Mammary epithelial cell (primary cell): ENCODE measurements at places on chromosomes 16 and 17.
A peak's percentile ranks its signal among the peaks of the same experiment; 100 is the strongest.

GRCh38 chr16:3074860-3075522, 9.6 kb downstream of the IL32 start:
- DNase-seq = no peak

DNA sequence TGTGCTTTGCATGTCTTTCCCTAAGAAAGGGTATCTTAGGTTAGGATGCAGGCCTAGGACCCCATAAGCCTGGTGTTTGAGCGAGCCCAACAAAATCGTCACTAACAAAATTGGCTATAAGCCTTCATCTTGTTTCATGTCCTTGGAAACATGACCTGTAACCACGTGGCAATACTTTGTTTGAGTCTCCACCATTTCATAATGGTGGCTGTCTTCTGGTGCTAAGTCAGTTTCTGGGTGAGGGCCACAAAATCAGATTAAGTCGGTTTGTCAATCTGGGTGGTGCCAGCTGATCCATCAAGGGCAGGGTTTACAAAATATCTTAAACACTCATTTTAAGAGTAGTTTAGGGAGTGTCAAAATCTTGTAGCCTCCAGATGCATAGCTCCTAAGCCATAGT, 33.0 kb downstream of the C16orf54 start:
- no peak for DNase-seq

DNA sequence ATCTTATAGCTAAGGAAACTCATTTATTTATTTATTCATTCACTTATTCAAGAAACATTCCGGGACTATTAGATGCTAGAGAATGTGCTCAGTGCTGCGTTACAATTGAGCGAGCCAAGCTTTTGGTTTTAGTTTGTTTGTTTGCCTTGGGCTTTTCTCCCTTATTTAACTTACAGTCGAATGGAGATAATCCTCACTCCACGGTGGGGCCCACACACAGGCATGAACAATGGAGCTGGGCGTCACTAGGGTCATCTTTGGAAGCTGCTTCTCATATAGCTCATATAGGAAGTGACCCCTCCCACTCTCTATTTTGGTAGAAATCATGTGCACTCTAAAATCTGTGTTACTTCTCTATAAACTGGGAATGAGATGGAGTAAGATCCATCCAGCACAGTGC, 210.0 kb downstream of the TMEM114 start:
- no peak for DNase-seq

GRCh38 chr16:79047337-79047736, 553.2 kb downstream of the MAF start:
- DNase-seq = no peak

GRCh38 chr17:75895370-75896155, 1.2 kb downstream of the TRIM65 start:
- DNase-seq = no peak

DNA sequence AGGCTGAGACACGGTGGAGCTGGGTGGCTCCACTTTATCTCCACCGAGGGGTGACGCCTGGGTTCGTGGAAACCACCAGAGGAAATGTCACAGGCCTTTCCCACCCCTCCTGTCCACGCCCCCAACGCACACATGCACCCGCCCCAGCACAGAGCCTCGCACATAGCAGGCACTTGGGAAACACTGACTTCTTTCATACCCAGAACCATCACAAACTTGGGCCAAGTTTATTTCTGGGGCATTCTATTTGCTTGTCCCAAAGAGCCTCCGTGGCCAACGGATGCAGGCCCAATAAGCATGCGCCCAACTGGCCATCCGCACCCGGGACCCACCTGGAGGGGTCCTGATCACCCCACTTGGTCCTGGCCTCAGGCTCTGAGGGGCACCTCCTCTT, 3.3 kb downstream of the BCAR1 start:
- DNase-seq = no peak

GRCh38 chr17:50447870-50448595, 20.6 kb downstream of the CHAD start:
- no peak for DNase-seq

DNA sequence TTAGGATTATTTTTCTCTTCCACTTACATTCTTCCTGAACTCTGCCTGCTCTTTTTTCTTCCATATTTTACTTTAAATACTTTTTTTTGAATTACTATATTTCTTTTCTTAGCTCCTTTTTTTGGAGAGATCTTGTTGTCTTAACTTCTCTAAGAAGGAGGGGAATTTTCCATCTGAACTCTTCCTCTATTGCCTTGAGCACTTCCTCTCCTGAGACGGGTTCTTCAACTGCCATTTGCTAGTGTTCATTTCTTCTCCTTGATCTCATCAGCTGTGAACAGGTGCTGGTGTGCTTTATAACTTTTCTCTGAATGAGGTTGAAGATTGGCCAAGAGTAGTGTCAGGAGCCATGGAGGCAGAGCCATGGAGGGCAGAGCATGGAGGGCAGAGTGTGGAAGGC, 15.1 kb upstream of the CD300LD start:
- no peak for DNase-seq

GRCh38 chr17:2233441-2233947, 70.1 kb downstream of the SMG6 start:
- DNase-seq = no peak

- DNase-seq = peak; percentile 76
These were observed 982 bp upstream of the NEURL4 start for GRCh38 chr17:7329997-7330637.

- DNase-seq = no peak
These were observed 703.8 kb downstream of the CDH8 start for GRCh38 chr16:61332461-61332860.

DNA sequence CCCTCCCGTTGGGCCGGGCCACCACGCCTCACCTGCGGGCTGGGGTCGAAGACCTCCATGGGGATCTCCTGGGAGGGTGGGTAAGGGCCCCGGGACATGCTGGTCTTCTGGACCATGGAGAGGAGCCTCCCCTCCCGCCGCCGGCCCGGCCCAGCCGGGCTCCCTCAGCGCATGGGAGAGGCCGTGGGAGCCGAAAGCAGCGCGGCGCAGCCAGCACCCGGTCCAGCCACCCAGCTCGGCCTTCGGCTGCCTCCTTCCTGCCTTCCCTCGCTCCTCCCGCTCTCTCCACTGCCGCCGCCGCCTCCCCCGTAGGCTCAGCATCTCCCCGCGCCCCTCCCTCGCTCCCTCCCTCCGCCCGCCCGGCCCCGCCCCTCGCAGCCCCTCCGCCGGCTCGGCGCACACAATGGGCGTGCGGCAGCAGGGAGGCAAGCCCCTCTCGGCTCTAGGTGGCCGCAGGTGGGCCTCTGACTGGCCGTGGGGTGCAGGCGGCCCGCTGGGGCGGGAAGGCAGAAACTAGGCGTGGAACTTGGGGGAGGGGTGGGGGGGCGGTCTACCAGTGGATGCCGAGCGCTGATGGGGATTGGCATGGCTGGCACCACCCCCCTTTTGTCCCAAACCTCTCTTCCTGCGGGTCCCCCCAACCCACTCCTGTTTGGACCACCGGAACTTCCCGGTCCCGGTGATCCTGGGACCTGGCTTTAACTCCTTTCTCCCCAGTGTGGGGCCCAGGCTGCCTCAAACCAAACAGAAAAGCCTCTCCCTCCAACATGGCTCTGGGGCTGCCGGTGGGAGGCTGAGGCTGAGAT, at the start of gene CACNB1:
CACNB1 (minus strand) TSS at position 290 of the 806 bp plus-strand sequence; CDS start at position 116, 174 bp downstream.
- DNase-seq = peak; percentile 66

DNA sequence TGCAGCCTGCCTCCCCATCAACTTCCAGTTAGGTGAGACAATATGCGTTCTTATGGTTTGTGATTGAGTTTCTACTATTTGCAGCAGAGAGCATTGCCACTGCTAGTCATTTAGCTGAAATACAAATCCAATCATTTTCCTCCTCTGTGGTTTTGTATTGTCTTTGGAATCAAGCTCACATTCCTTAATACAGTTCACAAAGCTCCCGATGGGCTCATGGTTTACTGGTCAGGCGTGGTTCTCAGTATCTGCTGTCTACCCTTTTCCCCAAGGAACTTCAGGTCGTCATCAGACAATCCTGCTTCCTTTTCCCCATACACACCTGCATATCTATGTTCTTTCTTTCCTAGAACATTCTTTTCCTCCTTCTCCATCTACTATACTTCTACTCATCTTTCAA, 69.6 kb upstream of the GAS7 start:
- no peak for DNase-seq

DNA sequence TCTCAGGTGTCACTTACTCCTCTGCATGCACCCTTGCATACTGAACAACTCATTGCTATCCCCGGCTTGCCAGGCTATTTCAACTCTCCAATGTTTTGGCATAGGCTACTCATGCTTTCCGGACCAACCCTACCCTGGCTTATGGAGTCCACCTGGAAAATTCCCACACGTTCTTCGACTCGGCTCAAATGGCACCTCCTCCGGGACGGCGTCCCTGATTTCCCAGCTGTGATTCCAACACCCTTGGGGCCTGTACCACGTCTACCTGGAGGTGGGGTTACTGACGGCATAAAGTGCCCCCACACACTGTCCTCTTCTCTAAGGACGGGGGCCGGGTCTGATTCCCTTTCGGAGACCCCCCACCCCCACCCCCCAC, 498 bp downstream of the SMYD4 start:
- peak; percentile 39 for DNase-seq

- DNase-seq = no peak
These were observed 24.9 kb upstream of the CLEC18A start for GRCh38 chr16:69926241-69926640.

DNA sequence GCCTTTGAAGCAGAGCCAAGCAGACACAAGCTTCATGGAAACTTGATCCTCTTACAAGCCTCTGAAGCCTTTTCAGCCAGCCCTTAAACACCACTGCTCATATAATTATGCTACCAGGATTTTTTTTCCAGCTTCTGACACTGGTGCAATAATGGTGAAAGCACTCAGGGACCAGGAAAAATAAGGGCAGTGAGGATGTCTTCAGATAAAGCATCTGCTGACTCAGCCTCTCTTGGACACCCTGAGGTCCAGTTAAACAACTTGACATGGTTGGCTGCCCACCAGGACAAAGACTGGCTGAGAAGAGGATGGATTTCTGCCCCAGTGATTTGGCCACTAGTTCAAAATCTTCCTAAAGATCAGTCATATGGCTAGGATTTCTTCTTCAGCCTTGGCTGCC, 124.2 kb upstream of the N4BP1 start:
- no peak for DNase-seq

DNA sequence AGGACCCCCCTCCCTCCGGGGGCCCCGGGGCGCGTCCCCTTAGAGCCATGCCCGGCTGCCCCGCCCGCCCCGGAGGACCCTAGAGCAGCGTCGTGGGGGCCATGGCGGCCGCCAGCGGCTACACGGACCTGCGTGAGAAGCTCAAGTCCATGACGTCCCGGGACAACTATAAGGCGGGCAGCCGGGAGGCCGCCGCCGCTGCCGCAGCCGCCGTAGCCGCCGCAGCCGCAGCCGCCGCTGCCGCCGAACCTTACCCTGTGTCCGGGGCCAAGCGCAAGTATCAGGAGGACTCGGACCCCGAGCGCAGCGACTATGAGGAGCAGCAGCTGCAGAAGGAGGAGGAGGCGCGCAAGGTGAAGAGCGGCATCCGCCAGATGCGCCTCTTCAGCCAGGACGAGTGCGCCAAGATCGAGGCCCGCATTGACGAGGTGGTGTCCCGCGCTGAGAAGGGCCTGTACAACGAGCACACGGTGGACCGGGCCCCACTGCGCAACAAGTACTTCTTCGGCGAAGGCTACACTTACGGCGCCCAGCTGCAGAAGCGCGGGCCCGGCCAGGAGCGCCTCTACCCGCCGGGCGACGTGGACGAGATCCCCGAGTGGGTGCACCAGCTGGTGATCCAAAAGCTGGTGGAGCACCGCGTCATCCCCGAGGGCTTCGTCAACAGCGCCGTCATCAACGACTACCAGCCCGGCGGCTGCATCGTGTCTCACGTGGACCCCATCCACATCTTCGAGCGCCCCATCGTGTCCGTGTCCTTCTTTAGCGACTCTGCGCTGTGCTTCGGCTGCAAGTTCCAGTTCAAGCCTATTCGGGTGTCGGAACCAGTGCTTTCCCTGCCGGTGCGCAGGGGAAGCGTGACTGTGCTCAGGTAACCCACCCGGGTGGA, 759 bp downstream of the ALKBH5 start:
- DNase-seq = peak; percentile 37

- no peak for DNase-seq
These were observed 118.3 kb downstream of the C16orf95 start for GRCh38 chr16:87198881-87199280.

- peak; percentile 82 for DNase-seq
These were observed 1.4 kb downstream of the HAGHL start for GRCh38 chr16:728131-728889.

- DNase-seq = no peak
These were observed 188.6 kb downstream of the C16orf78 start for GRCh38 chr16:49562228-49562627.

DNA sequence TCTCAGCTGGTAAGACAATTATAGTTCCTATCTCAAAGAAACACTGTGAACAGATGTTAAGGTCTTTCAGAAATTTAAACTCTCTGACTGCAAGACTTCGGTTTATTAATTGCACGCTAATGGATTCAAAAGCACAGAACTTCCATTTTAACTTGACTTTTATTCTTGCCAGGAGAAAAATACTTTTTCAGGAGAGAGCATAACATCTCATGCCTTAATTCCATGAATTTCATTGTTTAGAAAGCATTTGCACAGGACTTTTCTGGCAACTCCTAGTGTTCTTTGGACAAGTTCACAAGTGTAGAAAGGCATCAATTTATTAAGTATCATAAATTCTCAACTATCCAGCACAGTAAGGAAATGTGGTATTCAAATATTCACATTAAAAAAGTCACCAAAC, 22.4 kb downstream of the STX8 start:
- no peak for DNase-seq

DNA sequence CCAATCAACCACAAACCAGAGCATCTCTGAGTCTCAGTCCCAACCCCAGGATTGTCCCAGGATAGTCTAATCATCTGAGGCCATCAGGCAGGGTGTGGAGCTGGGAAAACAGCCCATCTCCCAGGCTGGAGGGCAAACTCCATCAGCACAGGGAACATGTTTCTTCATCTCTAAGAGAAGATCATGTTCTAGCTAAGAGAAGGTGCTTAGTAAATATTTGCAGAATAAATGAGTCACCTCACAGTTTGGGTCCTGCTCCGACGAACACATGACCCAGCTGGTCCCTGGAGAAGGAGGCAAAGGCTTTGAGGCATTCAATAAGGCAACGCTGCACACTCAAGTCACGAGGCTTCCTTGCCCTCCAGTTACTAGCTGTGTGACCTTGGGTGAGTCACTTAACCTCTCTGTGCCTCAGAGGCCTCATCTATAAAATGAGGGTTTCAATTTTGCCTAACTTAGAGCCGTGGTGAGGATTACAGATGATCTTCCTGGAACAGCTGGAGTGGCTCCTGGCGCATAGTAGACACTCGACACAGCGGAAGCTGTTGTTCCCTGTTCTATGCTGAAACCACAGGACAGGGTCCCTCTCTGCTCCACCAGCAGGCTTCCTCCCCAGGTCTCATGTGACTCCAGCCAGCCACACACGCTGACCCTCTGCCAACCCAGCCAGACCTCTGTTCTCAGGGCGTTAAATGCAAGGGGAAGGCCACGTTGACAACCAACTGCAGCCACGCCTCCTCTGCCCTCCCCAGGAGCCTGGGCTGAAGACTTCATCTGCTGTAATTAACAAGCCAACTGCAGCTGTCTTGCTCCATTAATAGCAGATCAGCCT, 10.3 kb upstream of the RPL38 start:
- no peak for DNase-seq

- no peak for DNase-seq
These were observed 255.1 kb downstream of the HS3ST3A1 start for GRCh38 chr17:13346592-13346991.

GRCh38 chr17:78111016-78111726, 17.4 kb downstream of the TMC6 start:
- DNase-seq = no peak
